ENCODE measurements at places on chromosomes 13 and 19.

- DNase-seq = no peak
Measured at GRCh38 chr19:1742989-1743696, 10.2 kb upstream of the ONECUT3 start.

- DNase-seq = no peak
Measured at GRCh38 chr19:8097198-8097597, 44.6 kb downstream of the CCL25 start.

GRCh38 chr13:99334221-99334620 lies 27.0 kb upstream of the GPR183 start:
- DNase-seq = no peak

GRCh38 chr13:110575322-110576069 lies 14.0 kb upstream of the RAB20 start:
- no peak for DNase-seq

GRCh38 chr19:19606021-19606420 lies 12.5 kb downstream of the PBX4 start:
- no peak for DNase-seq
